ENCODE measurements at places on chromosomes 1 and 21.

- no peak for DNase-seq
Measured at GRCh38 chr1:35190784-35191183, 2.2 kb downstream of the SFPQ start.

DNA sequence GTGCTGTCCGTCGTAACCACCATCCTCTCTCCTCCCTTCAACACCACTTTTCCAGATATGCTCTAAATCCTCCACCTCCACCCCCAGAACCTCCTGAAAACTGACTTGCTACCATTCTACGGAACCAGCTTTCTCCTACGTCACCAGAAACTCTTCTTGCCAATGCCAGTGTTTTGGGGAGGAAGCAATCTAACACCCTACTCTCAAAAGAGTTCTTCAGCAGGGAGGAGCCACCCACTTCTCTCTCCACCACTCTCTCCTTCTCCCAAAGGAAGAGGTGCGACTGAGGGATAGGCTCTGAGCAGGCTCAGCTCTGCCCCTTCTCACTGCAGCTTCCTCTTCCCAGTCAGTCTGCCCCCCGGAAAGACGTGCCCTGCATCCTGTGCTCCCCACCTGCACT lies 6.1 kb upstream of the S100A2 start:
- no peak for DNase-seq

DNA sequence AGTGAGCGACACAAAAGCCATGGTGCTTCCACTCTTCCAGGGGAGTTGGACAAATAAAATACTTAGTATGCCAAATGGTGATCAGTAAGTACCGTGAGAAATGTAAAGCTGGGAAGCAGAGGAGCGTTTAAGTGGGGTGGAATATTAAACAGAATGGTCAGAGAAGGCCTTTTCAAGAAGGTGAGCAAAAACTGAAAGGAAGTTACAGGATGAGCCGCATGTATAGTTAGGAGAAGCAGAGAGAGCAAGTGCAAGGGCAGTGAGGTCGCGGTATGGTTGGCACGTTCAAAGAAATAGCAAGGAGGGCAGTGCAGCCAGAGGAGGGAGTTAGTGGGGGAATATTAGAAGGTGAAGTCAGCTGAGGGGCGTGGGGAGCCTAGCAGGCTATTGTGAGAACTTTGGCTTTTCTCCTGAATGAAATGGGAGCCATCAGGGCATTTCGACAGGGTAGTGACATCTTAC lies 748 bp upstream of the ATP6V0B start:
- no peak for DNase-seq

GRCh38 chr1:227883641-227884301 lies 64.0 kb downstream of the WNT9A start:
- DNase-seq, result no peak

- no peak for DNase-seq
Measured at GRCh38 chr1:47227341-47228232, 4.4 kb downstream of the TAL1 start.

- DNase-seq, result no peak
Measured at GRCh38 chr1:98133131-98133530, 212.3 kb upstream of the DPYD start.

GRCh38 chr1:241533326-241534115 lies 1.3 kb downstream of the KMO start:
- no peak for DNase-seq

DNA sequence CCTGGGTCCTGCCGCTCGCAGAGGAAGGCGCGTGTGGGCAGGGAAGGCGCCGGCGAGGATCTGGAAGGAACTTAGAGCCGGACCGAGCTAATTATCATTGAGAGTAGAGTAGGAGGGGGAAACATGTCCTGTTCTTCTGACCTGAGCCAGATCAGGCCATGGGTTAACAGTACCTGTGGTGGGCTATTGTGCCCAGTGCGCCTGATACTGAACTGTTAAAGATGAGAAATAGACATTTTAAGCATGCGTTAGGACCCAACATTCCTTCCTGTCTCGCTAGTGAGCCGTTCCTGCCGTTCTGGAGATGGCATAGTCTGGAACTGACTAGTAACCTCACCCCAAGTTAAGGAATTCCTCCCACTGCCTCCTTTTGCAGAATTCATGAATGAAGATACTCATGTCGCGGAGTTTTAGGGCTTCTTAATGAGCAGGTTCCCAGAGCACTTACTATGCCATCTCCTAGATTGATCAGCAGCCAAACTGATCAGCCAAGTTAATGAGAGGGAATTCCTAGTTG lies 870 bp downstream of the STRIP1 start:
- no peak for DNase-seq

- DNase-seq, result no peak
Measured at GRCh38 chr1:246151796-246152434, 355.2 kb downstream of the SMYD3 start.

GRCh38 chr21:34351786-34352241 lies 12.0 kb upstream of the KCNE2 start:
- DNase-seq, result no peak

DNA sequence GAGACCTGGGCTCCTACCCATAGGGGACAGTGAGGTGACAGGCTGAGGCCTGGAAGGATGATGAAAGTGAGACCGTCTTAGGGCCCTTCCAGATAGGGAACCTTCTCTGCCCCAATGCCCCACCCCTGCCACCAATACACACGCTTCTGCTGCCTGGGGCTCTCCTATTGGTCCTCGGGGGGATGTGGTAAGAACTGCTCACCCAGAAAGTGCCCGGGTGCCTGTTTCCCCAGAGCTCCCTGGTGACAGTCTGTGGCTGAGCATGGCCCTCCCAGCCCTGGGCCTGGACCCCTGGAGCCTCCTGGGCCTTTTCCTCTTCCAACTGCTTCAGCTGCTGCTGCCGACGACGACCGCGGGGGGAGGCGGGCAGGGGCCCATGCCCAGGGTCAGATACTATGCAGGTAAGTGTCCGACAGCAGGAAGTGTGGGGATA lies 948 bp downstream of the SEMA4A start:
- DNase-seq, result peak; percentile 96

- no peak for DNase-seq
Measured at GRCh38 chr21:23099185-23099584, 2101.0 kb downstream of the NCAM2 start.

- no peak for DNase-seq
Measured at GRCh38 chr1:176543360-176544129, 80.6 kb downstream of the PAPPA2 start.

DNA sequence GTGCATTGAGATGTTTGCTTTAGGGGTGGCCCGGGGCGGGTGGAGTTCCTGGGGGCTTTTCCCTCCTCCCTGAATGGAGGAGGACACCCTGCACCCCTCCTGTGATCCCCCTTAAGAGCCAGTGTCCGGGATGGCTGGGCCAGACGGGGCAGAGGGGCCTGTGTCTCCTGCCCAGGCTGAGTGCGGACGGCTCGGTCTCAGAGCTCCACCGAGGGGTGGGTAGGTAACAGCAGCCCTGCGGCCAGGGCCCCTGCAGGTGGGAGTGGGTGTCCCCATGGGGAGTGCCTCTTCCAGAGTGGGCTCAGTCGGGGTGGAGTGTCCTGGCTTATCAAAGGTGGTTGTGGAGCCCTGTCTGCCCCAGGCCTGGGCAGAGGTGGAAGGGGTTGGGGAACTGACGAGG lies 23.1 kb downstream of the TP73 start:
- no peak for DNase-seq

- DNase-seq, result peak; percentile 65
Measured at GRCh38 chr1:234331507-234331906, 41.7 kb upstream of the COA6 start.

GRCh38 chr1:157090196-157090647 lies 9.4 kb downstream of the ETV3L start:
- no peak for DNase-seq

- no peak for DNase-seq
Measured at GRCh38 chr1:1141244-1141910, 25.5 kb upstream of the C1orf159 start.

DNA sequence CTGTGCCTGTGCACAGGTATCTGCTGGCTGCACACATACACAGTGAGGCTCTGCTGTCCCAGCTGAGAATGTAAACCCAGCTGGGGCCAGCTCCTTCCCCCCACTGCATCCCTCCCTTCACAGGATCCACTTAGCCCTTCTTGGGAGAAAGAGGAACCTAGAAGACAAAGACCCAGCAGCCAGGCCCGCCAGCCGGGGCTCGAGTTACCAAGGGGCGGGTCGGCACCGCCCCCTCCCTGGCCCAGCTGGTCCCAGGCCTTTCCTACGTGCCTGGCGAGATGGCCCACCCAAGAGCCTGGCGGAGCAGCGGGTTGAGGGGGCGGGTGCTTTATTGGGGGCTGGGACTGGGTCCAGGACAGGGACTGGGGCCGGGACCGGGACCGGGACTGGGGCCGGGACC lies 2.1 kb downstream of the SH3BGRL3 start:
- DNase-seq, result no peak

DNA sequence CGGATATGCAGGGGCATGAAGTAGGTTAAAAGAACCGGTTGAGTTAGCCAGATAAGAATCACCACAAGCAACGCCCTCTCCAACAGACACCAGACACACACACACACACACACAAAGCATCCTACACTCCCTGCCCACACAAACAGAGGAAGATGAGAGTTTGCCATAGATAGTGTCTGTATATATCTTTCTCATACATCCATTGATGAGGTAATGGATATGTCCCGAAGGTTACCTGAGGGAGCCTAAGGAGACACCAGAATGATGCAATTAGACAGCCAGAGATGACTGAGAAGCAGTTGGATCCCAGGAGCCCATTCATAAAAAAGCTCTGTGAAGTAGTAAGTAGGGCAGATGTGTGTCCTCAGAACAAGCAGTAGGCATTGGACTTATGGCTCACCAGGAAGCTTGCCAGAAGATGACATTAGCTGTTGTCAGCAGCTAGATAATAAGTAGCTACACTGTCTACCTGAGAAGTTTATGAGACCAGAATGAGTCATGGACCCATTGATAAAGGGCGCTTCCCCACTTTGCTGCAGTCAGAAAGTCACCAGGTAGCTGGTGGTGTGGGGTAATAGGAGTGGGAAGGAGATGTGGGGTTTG lies 247.0 kb downstream of the KCNT2 start:
- DNase-seq, result no peak

DNA sequence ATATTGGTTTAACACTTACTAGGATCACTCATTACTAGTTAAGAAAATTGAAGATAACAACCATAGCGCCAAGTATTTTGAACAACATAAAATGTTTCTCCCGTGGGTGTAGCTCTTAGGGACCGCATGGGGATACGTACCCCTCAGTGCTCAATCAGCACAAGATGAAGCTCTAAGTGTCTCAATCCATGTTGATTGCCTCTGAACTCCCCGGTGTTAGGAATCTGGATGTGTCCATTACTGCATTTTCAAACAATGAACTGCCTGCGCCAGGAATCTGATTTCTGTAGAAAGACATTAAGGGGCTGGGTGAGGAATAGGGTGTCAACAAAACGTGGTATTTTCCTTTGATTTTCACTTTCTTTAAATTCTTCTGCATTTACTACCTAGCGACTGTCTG lies 100.2 kb downstream of the LMO4 start:
- no peak for DNase-seq

- DNase-seq, result no peak
Measured at GRCh38 chr1:30706528-30706927, 16.9 kb downstream of the MATN1 start.

DNA sequence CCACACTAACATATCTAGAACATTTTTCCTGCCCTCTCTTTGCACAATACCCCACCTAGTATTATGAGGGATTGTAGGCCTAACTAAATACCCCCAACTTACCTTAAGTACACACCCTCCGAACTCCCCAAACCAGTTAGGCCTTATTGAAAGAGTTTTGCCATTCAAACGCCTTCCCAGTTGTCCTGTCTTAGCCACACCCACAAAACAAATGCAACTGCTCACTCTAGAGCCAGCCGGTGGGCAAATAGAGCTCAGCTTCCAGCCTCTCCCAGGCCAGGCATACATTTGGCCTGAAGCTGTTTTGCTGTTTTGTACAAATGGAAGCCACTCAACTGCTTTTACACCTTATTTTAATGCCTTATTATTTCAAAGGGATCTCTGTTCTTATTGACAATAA lies 224.2 kb upstream of the RUNX1 start:
- no peak for DNase-seq

GRCh38 chr1:18959591-18959990 lies 3.1 kb upstream of the IFFO2 start:
- DNase-seq, result no peak

- no peak for DNase-seq
Measured at GRCh38 chr1:223796210-223796609, 49.5 kb downstream of the TP53BP2 start.

DNA sequence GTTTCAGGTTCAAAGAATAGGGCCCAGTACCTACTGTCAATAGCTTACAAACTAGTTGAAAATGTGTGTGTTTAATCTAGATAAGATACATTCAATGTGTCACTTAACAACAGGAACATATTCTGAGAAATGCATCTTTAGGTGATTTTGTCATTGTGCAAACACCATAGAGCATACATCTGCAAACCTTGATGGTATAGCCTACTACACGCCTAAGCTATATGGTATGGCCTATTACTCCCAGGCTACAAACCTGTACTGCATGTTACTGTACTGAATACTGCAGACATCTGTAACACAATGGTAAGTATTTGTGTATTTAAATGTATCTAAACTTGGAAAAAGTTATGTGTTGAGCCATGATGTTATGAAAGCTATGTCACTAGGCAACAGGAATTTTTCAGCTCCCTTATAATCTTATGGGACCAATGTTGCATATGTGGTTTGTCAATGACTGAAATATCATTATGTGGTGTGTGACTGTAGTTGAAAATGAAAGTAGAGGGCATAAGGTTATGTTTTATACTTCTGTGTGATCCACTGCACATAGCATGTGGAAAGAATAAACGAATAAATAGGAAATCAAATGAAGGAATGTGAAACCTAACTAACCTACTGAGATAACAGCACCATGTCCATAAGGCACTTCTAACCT lies 129.0 kb upstream of the CAMK1G start:
- DNase-seq, result no peak

DNA sequence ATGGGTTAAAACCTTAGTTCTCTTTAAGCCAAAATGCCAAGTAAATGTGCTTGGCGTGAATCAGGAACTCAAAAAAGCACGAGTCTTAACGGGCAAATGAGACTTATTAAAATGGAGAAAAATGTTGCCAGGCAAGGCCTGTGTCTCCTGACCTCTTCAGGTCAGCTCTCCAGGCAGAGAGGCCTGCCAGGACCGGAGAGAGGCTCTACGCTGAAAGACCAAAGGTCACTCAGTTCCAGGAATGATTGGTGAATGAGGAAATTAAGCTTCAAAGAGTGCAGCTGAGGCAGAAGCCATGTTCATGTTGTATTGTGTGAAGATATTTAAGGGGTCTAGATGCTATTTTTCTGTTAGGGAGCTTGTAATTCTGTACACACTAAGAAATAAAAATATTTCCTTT lies 66.6 kb downstream of the SPAG17 start:
- DNase-seq, result no peak

DNA sequence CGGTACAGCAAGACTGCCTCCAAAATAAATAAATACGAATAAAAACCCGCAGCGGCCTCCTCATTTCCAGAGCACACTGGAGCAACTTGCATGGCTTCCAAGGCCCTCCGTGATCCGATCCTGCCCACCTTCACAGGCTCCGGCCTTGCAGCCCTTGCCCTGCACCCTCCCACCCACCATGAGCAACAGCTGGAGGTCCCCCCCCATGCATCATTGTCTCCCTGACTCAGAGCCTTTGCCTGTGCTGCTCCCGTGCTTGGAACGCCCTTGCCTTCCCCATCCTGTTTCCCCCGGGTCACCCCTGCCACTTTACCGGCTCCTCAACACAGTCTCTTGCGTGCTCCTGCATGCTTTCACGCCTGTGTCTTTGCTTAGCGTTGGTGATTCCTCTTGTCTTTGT lies 71.0 kb upstream of the ANGPTL1 start:
- DNase-seq, result no peak

Data from SIG-M5 (cell line).